HS-5 (cell line): ENCODE measurements at places on chromosomes 5 and 9.

DNA sequence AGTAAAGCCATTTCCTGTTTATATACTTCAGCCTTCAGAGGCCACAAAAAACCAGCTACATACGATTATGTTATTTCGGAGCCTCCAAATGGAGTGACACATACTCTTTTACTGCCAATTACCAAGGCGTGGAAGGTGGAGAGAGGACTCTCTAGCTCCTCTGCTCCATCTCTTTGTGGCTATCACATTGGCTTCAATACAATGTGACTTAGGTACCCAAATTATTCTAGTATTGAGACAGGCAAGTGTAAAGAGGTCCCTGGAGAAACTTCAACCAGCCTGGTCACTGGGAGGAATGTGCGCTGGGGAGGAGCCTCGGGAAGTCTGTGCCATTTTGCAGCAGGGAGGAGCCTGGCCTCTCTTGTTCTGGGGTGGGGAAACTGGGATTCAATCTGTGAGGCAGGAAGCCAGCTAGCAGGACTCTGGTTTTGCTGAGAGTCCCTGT is 85.8 kb upstream of the TAS2R1 start:
- DNase-seq = peak; percentile 38

DNA sequence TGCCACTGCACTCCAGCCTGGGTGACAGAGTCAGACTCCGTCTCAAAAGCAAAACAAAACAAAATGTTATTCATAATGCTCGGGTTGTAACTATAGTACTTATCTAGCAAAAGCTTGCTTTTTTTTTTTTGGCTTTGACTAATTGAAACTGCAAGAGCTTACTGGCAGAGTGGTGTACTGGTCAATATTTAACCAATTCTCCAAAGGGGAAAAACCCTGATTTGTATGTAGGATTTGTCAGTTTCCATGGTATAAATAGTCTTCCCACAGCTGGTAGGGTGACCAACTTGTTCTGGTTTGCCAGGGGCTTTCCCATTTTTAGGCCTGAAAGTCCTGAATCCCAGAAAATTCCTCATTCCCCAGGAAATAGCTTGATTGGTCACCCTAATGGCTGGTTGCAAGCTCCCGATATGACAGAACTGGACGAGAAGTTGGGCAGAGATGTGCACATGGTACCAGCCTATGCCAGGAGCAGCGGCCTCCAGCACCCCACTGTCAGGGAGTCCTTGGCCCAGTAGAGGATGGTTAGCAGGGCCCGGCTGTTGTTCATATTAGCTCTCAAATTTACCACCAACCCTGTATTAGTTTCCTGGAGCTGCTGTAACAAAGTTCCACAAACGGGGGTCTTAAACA is 58.0 kb downstream of the FXN start:
- no peak for DNase-seq

DNA sequence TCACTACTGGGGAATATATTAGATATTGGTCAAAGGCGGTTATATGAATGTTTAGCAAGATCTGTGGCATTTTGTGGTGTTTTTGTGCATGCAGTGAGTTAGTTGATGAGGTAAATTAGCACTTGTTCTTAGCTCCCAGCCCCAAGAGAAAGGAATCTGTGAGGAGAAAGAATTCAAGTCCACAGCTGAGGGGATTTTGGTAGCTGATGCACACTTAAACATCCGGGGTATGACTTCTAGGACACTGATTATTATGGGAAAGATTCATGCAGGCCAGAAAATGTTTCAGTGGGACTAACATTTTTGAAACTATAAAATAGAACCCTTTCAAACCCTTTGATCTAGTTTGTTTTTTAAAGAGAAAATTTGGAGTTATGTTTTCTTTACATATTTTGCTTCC is 118.2 kb upstream of the RPS23 start:
- no peak for DNase-seq

- DNase-seq = no peak
These were observed 88.5 kb upstream of the ATG10 start for GRCh38 chr5:81883371-81883770.

DNA sequence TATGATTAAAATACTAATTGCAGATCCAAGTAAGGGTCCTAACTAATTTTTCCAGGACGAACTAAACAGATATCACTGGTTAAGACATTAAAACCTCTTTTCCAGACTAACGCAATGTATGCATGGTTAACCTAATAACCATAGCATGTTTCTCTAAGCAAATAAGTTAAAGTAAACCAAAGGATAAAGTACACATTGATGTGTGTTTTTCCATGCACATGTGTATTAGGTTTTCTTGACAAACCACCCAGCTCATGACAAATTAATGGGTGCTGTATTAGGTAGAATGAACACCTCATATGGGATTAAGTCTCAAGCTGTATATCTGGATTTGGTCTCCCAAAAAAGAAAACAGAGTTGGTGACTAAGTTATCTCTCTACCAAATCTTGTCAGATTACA is 45.6 kb downstream of the ANKH start:
- no peak for DNase-seq

GRCh38 chr5:54548565-54548964 is 31.0 kb downstream of the SNX18 start:
- no peak for DNase-seq

DNA sequence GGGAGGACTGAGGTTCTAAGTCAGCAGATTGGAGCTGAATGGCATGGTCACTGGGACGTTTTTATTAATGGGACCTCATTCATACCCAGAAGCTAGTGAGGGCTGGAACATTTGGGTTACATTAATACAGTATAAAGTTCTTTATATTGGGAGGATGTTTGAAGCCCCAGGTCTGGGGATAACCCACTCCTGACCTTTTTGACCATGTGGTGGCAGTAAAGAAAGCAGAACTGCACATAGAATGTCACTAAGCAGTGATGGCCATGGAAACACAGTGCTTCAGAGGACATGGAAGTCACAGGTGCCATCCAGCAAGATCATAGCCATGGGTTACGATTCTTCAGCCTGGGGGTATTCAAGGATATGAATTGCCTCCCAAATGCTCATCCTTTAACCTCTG is 176.0 kb downstream of the ATP10B start:
- no peak for DNase-seq

DNA sequence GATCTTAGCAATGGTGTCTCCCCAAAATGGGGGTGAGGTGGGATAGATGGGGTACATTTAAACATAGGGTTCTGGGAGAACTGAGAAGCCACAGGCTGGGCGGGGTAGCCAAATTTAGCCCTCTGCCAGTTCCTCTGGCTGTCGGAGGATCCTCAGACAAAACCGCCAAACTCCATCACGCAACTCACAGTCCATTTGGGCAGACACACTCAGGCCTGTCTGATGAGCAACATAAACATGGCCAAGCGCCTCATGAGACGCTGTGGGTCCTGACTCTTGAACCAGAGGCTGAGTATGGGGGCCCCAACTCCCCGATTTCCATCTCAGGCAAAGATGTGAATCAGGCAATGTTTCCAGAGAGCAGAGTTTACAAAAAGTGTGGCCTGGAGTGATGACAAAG is 162.3 kb downstream of the FGF18 start:
- no peak for DNase-seq

- DNase-seq = peak; percentile 34
These were observed 245.5 kb downstream of the SMARCA2 start for GRCh38 chr9:2260417-2261306.

DNA sequence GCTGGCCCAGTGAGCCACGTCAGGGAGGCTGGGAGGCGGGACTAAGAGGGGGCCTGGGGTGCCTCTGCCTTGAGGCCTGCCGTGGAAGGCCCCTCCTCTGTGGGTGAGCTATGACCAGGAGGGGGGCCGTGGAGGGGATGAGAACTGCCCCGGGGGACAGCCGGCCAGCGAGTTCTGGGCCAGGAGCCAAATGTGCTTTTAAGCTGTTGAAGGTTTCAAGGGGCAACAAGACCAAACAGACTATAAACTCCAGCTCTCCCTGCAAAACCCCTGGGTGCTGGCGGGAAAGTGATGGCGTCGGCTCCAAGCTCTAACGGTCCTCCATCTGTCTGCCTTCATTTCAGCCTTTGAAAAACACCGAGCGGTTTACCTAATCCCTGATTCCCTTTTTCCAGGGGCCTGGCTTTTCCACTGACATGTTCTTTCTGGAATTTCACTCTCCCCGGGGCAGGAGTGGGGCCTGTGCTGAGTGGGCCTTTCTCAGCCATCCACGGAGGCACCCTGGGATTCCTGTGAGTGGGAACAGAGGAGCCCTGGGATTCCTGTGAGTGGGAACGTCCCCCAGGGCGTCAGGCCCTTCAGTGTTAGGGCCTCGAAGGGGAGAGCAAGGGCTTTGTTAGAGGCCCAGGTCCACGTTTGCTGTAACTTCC is 65.6 kb downstream of the COL5A1 start:
- DNase-seq = no peak
